DMS79 treated with DMSO at 0.1 percent for 48 hours (cell line): ENCODE measurements at places on chromosomes 2 and 18.

DNA sequence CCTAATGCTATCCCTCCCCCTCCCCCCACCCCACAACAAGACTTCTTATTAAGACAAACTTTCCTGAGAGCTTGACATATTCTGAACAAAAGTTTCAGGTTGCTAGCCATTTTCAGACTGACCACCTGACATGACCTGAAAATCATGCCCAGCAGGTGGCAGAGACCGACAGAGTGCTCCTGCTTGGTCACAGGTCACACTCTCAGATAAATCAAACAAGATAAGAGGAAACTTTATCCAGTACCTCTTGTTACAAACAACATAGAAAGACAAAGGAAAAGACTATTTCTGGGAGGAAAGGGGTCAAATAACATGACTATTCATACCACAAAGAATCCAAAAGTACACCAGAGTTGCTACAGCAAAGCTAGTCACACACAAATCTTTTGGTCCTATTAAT, 107.4 kb downstream of the TMEM200C start:
- DNase-seq = no peak

DNA sequence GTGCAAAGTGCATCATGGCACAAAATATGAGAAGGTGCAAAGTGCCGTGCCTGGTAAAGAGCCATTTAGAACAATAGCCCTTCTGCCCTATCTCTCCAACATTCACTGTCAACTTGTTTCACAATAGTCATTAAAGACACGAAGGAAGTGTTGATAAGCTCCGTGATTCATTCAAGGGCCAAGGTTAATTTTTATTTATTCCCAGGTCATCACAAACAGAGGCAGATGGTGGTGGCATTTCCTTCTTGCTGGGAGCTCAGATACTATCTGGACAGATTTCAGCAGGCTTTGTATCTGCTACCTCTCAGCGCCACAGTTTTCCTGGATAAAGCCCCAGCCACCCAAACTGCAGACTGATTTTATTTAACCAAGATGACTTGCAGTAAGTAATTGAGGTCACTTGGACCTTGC, 309.3 kb downstream of the ZNF521 start:
- no peak for DNase-seq

DNA sequence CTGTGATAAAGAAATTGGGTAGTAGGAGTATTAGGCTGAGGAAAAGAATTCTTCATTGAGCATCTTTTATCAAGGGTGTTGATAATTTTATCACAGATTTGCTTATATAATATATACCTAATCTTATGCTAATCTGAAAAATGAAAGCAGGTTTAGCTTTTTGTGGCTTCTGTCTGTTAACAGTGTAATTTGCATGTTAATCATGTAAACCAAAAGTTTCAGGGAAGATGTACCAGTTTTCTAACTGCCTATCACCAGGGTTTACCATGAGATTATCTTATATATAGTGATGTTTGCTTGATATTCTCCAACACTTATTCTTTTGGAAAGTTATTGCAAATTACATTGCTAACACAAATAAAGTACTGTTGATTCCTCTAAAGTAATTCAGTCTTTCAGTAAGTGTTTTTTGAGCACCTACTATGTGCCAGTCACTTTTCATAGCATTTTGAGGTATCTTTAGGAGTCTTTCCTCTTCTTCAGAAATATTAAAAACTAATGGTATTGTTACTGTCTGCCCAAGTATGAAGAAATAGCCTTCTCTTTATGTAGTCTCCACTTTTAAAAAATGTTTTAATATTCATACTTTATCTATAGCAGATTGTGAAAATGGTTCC, 41.6 kb downstream of the GCC2 start:
- no peak for DNase-seq

DNA sequence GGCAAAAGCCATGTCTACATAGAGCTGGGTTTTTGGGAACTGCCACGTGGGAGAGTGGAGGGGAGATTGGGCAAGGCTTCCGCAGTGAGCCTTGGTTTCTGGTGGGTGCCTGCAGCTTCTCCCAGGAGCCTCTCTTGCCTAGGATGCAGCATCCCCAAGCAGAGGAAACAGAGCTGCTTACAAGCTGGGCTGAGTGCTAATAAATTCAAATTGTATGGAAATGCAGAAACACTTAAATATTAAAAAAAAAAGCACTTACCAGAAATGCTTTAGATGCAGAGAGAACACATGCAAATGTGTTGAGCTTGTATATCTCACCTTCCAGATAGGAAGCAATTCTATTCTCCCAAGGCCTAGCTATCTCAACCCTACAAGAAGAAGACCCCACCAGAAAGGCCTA, 96.0 kb upstream of the ST3GAL5 start:
- DNase-seq = no peak

- no peak for DNase-seq
These were observed 61.5 kb downstream of the TANC1 start for GRCh38 chr2:159029936-159030335.

- DNase-seq = peak; percentile 44
These were observed 6.6 kb downstream of the FECH start for GRCh38 chr18:57579934-57580333.

DNA sequence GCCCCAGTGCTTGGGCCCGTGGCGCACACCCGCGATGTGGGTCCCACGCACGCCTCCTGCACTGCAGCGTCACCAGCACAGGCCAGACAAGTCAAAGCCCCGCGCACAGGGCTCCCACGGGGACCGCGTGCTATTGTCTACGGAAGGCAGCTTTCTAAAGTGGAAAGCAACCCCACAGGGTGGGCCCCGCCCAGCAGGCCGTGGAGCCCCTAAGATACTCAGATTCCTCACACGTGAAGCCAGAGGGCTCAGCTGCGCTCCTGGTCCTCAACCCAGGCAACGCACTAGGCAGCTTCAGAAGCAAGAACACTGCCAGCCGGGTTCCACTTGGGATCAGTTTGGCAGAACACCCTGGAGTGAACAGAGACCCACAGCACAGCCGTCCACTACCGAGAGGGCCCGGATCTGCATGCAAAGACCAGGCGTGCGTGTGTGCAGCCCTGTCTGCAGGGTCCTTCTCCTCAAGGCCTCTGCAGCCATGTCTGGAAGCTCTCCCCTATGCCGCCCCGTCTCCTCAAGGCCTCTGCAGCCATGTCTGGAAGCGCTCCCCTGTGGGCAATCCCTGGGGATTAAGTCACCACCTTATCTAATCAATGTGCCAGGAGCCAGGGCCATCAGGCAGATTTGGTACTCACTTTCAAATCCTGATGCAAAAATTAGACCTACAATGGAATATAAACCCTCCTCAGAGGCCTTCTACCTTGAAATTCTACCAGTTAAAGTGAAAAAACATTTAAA, 231.3 kb downstream of the HDAC4 start:
- DNase-seq = no peak
